Activated CD8-positive, alpha-beta memory T cell treated with anti-CD3 and anti-CD28 coated beads for 24 hours (primary cell): ENCODE measurements at places on chromosomes 11 and 22.
A peak's percentile ranks its signal among the peaks of the same experiment; 100 is the strongest.

GRCh38 chr11:115672412-115672811 lies 168.2 kb upstream of the CADM1 start:
- DNase-seq: no peak

GRCh38 chr22:29041408-29041807 lies 20.2 kb downstream of the C22orf31 start:
- DNase-seq: no peak

DNA sequence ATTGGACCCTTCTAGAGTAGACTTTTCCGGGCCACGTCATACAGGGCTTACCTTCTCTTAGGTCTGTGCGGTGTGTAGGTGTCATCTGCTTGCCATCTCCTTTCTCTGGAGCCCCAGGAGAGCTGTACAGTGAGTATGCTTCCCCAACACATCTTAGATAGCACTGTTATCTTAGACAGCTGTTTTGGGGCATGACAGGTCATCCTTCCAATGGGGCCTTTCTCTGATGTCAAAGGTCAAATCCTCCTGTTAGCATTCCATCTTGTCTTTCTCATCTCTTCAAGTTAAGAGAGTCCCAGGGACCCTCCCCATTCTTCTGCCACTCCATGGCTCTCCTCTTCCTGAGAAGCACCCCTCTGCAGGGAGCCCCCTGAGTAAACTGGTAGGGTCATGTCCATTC lies 31.0 kb upstream of the EIF3D start:
- DNase-seq: no peak

- no peak for DNase-seq
Observed at GRCh38 chr22:19865141-19865829, 10.6 kb upstream of the GNB1L start.

DNA sequence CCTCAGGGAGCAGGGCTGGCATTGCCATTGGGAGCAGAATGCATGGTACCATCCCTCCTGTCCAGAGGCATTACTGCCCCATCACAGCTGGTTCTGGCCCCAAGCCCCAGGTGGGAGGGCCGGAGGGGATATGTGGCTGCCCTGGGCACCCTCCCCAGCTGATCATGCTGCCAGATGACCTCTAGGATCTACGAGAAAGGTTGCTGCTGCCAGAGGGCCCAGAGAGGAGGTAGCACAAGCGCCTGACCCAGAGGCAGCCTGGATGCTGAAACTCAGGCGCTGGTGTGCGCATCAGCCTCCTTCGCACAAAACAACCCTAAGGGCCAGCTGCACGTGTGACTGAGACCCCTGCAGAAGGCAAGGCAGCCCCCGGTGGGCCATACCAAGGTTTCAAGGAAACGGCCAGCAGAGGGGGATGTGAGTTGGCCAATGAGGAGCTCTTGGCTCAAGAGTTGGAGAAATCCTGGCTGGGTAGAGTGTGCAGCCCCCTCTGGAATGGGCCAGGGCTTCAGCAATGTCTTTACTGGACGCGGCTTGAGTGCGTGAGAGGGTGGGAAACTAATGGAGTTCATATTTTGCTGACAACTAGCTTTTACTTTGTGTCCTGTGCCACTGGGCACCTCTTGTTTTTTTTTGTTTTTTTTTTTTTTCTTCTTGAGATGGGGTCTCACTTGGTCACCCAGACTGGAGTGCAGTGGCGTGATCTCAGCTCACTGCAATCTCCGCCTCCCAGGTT lies 88.3 kb upstream of the PARVA start:
- no peak for DNase-seq

GRCh38 chr22:41425660-41426365 lies 20.8 kb downstream of the TOB2 start:
- DNase-seq: no peak

DNA sequence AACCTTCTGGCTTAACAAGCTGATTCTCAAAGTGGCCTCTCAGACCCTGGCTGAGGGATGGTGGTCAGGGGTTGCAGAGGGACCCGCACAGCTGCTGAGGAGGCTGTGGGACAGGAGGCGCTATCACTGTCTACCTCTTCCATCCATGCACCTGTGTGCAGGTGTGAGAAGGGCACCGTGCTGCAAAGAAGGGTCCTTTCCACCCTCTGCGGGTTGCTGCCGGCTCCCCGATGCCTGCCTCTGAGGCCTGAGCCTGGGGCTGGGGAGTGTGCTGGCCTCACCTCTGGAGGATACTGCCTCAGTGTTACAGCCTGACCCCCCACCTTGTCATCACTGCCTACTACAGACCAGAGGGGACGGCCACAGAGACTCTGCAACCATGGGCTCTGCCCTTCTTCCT lies 66.1 kb upstream of the B3GAT1 start:
- DNase-seq: no peak

DNA sequence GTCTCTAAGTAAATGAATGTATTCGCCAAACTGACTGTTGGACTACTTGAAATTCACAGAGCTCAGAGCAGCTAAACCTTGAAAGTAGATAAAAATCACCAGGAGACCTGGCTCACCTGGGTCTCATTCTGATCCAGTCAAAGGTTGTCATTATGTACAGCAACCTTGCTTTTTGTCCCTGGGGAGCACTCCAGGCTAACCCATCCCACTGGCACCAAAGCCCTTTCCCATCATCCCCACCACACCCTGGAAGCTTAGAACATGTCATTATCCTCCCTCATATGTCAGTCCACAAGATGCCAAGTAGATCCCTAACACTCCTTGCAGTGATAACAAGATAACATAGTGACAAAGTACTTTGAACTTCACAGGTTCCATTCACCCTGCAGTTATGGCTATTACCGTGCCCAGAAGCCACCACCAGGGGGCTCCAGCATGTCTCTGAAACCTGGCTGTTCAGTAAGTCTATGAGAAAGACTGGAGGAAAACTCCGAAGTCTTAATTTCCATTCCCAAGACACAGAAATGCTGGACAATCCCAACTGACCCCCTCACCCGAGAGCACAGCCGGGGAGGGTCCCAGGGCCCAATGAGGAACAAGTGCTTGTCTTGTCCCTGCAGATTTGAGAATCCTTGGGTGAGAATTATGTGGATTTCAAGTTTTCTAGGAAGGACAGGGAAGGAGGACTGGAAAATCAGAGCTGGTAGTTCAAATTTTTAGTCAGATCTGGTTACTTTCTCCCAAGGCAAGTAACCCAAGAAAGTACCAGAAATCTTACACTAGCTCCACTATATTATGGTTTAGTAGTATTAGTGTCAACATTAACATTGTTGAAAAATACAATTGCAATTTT lies 43.0 kb upstream of the USP47 start:
- peak; percentile 92 for DNase-seq

- DNase-seq: no peak
Observed at GRCh38 chr11:57321388-57322255, 3.1 kb downstream of the TNKS1BP1 start.

DNA sequence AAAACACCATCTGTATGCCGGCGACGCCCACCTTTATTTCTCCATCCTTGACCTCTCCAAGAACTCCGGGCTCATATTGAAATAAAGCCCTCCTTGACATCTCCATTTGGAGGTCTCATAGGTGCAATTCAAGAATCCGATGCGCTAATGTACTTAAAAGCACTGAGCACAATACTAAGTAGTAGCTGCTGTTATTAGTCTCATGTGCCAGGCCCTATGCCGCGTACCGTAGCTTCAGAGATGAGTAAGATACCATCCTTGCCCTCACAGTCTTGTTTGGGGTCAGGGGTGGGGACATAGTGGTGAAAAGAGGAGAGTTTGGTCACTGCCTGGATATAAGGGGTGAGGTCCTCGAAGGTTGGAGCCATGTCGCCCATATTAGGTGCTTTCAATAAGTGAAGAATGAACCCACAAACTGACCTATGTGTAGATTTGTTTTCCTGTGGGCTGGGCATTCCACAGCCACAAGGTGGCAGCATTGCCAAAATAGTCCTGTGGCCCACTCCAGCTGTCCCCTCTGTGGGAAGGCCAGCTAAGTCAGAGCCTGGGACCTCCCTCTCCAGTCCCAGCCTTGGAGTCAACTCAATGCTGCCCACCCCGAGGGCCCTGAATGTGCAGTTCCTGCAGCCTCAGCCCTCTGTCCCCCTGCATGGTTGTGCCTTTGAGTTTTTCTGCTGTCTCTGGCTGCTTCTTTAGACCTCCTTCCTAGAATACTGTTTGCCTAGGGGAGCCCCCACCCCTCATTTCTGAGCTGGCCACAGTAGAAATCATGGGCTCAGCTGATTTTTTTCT lies 6.5 kb downstream of the DCPS start:
- peak; percentile 84 for DNase-seq

DNA sequence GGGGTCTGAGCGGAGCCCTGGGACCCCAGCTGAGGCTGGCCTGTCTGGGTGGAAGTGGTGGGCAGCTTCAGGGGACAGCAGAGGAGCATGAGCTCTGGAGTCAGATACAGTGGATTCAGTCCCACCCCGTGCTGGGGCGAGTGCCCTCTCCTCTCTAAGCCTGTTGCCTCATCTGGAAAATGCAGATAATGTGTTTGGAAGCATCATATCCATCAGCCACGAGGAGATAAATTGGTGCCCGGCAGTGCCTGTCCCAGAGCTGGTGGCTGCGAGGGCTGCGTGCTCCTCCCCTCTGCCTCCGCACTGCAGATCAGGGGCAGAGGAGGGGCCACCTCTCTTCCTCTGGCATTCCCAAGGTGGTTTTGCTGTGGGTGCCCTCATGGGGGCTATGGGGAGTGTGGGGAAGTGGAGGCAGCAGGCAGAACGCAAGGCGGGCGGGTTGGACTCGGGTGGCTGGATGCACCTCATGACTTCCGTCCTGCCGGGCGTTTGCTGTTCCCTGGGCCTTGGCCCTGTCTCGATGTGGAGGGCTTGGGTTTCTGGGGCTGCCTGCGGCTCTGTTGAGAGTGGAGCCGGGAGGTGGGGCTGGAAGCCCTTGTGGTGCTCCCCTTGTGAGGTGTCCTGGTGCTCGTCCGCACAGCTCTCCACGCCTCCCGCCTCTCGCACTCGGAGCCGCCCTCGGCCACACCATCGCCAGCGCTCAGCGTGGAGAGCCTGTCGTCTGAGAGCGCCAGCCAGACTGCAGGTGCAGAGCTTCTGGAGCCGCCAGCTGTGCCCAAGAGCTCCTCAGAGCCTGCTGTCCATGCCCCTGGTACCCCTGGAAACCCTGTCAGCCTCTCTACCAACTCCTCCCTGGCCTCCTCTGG lies 20.9 kb downstream of the MICALL1 start:
- no peak for DNase-seq

DNA sequence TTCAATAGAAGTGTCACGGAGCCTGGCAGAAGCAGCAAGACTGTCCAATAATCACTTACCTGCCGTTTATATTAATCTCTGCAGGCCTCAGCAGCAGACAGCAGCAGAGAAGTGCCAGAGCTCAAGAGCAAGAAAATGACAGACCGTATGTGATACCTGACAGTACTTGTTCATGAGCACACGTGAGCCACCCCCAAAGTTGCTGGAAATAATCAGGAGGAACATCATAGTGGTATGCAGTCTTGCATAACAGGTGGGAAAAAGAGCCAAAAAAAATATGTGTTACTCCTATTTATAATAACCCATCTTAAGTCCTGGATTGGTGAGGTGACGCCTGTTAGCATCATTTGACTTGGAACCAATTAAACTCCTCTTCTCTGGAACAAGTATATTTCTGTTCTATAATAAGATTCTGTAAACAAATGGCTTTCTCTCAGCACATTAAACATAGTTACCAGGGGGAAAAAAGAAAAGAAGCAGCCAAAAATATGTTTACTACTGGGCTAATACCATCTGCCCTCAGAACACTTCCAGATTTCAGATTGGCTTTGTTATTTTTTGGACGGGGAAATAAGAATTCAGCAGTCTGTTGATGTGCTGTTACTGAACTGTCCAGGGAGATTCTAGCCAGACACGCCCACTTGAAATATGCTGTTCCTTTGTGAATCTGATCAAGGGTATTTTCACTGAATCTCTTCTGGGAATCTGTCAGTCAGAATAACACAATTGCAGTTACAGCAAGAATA lies 7.9 kb upstream of the SLN start:
- DNase-seq: no peak

GRCh38 chr11:2319791-2320472 lies 18.1 kb downstream of the TSPAN32 start:
- DNase-seq: no peak
